ENCODE measurements at places on chromosomes 1 and 21.

GRCh38 chr1:82897549-82897948 is 1096.8 kb downstream of the ADGRL2 start:
- no peak for DNase-seq

GRCh38 chr1:82401116-82401515 is 600.4 kb downstream of the ADGRL2 start:
- no peak for DNase-seq

DNA sequence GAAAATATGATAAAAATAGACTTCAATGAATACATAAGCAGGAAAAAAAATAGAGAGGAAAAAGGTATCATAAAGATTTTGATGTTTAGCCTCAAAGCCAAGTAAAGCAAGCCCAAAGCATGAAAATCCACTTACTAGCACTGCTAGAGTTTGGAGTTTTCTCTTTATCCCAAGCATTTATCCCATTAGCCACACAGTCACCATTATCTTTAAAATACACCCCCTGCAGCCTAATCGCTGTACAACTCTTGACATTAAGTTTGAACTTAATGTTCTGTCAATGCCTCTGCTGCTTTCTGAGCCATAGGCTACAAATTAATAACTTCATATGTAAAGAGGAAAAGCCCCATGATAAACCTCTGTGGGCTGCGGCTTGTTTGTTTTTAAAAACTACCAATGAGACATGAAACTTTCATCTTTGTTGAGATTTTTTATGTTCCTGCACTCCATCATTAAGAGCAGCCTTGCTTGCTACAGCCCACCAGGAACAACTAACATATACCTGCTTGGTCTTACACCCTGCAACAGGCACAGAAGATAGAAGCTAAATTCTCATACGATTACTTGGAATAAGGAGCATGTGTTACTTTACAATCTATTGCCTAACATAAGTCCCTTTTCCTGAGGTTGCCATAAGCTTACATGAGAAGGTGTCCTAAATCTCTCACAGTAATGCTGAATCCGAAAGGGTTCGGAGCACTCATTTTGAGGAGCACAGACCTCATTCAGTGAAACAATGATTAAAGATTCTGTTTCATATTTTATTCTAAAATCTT is 202.4 kb downstream of the SMYD3 start:
- DNase-seq: no peak

GRCh38 chr1:243963571-243963970 is 87.5 kb upstream of the ZBTB18 start:
- no peak for DNase-seq

GRCh38 chr1:213584272-213584671 is 403.5 kb upstream of the PROX1 start:
- DNase-seq: no peak

GRCh38 chr1:219820551-219820950 is 107.8 kb downstream of the SLC30A10 start:
- DNase-seq: no peak

DNA sequence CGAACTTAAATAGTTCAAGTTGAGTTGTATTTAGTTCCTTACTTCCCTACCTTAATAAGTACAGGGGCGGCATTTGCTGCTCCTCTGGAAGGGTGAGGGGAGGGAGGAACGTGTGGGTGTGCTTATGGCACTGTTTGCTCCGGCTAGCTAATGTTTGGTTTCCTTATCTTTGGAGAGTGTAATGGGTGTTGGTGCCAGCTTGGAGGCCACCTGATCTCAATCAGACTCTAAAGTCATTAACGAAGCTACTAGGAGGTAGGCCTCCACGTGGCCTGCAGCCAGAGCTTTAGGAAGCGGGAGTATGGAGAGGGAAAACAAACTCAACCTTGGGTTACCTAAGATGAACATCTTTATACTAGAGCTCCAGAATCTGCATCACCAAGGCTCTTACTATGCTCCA is 43.0 kb upstream of the RAP1A start:
- no peak for DNase-seq

DNA sequence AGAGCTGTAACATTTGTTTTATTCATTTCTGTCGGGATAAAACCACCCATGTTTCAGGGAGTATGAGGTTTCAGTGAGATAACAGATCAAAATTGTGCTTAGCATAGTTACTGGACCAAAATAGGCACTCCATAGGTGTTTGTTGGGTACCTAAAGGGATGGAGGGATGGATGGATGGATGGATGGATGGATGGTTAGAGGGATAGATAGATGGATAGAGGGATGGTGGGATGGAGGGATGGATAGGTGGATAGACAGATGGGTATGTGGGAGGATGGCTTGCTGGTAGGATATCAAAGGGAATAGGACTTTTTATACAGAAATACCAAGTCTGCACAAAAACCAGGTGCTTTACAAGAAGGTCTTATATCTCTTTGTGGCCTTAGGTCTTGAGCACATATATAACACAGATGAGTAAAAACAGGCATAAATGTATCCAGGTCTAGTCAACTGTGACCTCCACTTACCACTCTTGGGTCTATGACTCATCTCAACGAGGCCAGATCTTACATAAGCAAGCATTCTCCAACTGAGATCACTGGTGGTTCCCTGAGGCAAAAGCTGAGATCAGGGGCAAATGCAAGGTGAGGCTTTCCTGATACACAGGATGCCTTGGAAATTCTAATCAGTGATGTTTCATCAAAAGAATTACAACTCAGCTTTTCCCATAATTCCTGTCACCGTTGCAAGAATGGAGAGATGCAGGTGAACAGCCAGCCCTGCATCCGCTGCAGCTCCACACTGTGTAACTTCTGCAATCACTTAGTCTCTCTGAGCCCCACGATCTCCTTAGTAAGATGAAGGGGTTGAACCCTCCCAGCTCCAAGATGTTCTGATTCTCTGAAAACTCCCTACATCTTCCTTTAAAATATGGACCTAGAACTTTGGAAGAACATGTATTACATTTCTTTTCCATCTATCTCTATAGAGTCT is 32.0 kb downstream of the PTAFR start:
- DNase-seq: no peak

DNA sequence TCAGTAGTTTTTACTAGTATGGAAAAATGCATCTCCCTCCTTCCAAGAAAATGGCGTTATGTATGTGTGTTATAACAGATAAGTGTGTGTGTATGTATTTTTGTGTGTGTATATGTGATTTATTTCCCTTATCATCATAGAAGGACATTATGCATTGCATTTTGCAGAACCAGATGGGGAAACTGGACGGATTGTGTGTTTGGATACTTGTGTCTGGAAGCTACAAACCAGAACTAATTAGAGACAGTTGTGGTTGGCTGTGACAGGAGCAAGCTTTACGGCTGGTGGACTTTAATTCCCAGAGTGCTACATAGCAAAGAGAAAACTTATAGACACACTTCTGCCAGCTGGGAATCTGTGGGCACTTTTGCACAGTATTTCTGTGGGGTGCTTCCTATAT is 162.5 kb downstream of the RWDD3 start:
- no peak for DNase-seq

GRCh38 chr21:44376606-44377005 is 23.2 kb downstream of the TRPM2 start:
- DNase-seq: no peak
